ENCODE measurements at places on chromosomes 4 and X.

DNA sequence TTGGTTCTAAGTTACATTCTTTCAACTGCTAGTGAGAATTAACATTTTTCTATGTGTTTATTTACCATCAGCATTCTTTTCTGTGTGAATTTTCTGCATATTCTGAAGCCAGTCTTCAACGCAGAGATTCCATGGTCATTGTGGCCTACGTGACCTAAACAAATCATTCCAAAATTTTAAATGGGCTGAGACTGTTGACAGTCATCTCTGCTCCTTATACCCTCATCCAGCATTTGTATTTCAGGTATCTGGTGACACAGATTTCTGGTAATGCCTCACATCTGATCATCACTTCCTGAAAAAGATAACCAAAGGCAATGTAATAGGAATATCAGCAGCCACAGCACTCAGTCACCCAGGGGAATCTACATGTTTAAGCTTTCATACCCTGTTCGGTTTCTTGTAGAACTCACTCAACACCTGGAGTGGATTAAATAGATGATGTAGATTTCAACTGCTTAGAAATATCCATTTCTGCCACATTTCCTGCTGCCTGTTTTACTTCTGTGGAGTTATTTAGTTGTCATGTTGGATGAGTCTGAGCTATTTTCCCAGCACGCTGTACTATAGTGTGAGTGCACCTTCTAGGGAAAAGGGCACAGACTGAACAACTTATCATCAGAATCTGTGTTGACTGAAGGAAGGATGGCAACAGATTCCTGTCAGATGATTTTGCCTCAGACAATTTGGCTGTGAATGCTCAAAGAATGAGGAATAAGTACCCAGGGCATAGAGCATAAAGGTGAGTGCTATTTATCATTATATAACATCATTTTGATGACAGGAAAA lies 73.0 kb upstream of the HPGD start:
- no peak for DNase-seq

DNA sequence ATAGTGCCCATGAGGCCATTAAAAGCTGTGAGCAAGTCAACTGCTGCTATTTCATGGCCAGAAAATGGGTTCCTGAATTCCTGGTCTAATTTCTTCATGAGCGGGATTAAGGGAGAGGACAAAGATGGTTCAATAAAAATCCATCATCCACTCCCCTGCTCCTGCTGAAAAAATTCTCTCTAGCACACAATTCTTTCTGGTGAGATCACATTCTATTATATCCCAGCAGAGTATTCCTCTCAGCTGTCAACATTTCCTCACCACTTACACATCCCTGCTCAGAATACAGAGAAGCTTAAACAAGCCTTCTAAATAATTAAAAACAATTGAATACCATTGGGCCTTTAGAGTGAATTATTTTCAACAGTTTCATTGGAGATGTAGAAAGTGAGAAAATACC lies 9.5 kb downstream of the CT47C1 start:
- DNase-seq: no peak

DNA sequence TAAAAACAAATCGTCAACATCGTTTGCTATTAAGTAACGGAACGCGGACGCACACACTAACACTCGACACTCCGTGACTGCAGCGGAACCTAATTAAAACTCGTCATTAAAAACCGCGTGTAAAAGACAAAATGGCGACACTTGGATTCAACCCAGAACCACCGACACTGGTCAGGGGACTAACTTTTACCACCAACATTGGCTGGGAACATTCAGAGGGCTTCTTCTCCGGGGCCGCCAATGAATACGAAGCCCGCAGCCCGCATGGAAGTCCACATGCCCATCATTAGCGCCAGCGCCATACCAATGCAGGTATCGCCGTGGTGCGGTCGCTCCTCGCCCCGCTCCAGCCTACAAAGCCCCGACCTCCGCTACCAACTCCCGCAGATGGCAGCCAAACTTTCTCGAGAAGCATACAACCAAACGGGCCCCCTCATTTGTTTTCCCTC lies 498 bp downstream of the RBMX start:
- peak; percentile 16 for DNase-seq

- DNase-seq: peak; percentile 19
These were observed 86.8 kb downstream of the ZNF718 start for GRCh38 chr4:211033-211511.

GRCh38 chrX:68060506-68061205 lies 372.6 kb downstream of the OPHN1 start:
- no peak for DNase-seq

DNA sequence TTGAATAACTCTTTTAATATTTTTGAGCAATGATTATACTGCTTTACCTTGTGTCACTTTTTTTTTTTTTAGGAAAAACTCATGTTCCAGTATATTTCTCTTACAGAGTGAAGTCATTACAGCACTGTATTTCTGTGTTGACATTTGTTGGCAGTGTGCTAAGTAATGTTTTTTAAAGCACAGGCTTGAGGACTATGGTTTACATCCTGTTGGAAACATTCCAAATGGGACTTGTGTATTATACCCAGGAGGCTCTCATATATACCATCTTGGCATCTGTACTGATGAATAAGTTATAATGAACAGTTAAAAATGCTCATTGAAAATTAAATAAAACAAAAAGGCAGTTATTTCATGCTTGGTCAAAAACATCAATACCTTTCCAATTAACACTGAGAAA lies 33.8 kb downstream of the CEP44 start:
- no peak for DNase-seq
